ENCODE measurements at places on chromosomes 2 and 18. TPM values are rescaled to one million over a fixed set of nuclear protein-coding genes. Genes with fewer than 3 reads are reported as not detected.

ABCB11 gene
- total RNA-seq, result 0.06 TPM

DNA sequence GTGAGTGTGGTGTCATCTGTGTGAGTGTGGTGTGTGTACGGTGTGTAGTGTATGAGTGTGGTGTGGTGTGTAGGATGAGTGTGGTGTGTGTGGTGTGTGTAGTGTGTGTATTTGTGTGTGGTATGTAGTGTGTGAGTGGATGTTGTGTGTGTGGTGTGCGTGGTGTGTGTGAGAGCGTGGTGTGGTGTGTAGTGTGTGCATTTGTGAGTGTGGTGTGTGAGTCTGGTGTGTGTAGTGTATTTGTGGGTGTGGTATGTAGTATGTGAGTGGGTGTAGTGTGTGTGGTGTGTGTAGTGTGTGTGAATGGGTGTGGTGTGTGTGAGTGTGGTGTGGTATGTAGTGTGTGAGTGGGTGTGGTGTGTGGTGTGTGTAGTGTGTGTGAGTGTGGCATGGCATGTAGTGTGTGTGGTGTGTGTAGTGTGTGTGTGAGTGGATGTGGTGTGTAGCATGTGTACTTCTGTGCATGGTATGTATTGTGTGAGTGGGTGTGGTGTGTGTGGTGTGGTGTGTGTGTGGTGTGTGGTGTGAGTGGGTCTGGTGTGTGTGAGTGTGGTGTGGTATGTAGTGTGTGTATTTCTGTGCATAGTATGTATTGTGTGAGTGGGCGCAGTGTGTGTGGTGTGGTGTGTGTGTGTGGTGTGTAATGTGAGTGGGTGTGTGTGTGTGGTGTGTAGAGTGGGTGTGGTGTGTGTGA is 227.8 kb downstream of the BCL2 start:
- DNase-seq, result no peak

DNA sequence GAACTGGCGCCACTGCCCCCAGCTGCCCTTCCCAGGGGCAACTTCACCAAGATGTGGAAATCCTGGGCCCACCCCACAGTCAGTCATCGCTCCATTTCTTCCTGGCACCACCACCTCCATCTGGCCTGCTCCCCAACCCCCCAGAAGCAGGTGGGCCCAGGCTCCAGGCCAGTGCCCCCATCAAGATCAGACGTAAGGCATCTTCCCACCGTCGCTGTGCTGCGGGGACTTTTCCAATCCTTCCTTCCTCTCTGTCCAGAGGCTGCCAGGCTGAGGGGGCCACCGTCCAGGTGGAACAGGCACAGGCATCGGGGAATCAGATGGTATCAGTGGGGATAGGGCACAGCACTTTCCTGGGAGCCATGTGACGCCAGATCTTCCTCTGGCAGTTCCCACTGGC is 8.1 kb downstream of the PRLH start:
- DNase-seq, result no peak

DNA sequence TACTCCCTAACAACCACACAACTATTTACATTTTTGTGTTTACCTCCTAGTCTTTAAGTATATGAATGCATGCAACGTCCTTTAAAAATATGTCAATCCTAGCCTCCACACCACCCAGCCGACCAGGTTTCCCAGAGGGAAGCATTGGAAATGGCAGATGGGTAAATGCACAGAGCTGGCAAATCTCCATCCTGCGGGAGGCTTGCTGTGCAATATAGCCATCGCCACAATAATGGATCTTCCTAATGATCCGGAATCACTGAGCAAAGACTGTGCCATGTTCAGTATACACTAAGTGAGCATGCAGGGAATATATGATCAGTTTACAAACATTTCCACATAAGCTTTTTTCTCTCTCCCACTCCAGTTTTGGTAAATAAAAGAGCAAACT is 131.8 kb downstream of the NEDD4L start:
- DNase-seq, result no peak

DNA sequence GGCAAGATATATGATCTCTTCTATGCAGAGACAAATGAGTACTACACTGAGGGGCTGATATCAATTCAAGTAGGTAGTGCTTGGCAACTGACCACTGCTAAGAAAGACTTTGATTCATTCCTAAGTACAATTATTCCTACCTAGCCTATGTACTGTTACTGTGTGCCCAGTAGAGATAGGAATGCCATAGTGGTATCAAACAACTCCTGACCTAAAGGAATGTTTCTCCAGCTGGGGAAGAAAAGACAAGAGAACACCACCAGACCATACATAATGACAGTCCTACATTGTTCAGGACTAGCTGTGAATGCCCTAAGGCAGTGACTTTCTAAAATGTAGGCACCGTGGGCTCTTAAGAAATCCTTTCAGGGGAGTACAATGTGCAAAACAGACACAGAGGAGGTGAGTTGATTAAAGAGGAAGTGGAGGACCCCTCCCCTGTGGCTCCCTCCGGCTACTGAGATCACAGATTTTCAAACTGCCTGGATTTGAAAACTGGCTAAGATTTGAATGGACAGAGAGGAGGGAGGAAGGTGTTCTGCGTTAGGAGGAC is 89.1 kb downstream of the ANTXR1 start:
- no peak for DNase-seq

Data from heart right ventricle (tissue), 16 donors.